ENCODE measurements at places on chromosomes 16 and 17.
A peak's percentile ranks its signal among the peaks of the same experiment; 100 is the strongest.

DNA sequence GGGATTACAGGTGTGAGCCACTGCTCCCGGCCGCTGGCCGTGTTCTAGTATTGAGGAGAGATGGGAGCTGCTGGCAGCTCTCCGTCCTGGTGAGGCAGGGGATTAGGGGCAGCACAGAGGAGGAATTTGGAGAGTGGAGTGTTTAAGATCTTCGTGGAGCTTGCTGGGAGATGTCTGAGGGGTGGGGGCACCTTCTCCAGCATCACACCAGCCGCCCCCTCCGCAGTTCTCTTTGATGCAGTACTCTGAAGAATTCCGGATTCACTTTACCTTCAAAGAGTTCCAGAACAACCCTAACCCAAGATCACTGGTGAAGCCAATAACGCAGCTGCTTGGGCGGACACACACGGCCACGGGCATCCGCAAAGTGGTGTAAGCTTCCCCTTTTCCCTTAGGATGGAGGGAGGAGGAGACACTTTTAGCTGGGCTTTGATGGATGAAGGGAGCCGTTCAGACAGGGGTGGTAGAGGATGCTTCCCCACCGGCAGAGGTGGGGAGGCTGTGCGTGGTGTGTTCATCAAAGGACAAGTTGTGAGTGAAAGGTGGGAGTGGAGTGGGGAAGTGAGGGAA lies 11.9 kb downstream of the ITGAM start:
- DNase-seq: no peak

- DNase-seq: no peak
Observed at GRCh38 chr16:81752225-81752875, 26.7 kb upstream of the PLCG2 start.

DNA sequence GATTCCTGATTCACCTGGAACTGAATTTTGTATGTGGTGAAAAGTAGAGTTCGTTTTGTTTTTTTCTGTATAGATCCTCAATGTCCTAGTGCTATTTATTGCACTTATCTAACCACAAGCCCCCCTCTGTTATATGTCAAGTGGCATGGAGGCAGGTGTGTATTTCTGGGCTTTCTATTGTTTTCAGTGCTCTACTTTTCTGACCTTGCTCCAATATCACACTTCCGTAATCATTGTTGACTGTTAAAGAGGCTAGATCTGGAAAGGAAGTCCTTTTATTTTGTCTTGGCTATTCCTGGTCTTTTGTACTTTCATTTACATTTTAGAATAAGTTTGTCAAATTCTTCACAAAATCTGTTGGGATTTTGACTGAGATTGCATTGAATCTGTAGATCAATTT lies 26.8 kb upstream of the FBXO47 start:
- DNase-seq: no peak

DNA sequence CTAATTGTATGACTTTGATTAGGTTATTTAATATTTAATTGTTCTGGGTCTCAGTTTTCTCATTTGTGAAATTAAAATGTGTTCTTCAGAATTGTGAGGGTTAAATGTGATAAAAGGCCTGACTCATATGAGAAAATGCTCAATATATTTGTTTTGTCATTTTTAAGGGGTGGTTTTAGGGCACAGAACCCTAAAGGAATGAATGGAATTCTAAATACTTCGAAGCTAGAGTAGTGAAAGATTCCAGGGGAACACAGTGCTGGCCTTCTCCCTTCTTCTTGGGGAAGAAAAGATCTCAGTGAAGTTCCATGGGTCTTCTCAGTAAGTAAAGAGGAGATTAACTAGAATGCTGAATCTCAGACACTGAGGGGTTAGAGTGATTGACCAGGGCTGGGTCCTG lies 3.9 kb upstream of the SMPD3 start:
- no peak for DNase-seq

DNA sequence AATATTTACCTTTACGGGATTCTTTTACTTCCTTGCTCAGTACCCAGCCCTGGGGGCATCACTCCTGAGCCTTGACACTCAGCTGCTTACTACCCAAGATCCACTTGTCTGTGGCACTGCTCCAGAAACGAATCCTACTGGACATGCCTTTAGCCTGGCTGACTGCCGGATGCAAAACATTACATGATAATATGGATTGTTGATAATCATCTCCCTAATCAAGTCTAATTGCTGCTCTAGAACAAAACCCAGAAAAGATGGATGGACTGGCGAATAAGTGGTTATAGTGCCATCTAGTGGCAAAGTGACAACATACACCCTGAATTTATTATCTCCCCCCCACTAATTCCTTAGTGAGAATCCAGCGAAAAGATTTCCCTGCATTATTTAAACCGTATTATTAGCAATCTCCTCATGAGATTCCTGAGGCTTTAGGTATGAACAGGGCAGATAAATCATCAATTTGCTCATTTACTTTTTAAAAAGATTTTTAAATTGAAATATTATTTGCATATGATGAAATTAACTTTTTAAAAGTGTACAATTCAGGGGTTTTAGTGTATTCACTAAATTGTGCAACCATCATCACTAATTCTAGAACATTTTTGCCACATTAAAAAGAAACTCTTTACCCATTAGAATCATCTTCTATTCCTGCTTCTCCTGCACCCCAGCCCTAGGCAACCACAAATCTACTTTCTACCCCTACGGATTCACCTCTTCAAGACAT lies 61.6 kb downstream of the RGS9 start:
- no peak for DNase-seq

DNA sequence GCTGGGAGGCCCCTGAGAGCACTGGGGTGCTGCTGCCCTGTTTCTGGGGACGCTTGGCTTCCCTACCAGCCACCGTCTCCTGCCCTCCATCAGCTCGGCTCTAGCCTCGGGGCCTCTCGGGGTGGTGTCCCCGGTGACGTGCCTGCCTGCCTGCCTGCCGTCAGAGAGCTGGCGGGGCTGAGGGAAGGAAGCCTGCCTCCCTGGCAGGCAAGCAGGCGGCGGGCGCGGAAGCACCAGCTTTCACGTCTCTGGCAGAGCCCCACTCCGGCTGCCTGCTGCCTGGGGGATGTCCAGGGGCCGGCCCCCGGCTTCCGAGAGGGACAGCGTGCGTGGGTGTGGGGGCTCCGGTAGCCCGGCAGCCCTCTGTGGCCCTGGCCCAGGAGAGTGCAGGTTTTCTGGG lies 9.3 kb downstream of the CENPX start:
- no peak for DNase-seq

- no peak for DNase-seq
Observed at GRCh38 chr16:28585674-28586073, 11.2 kb downstream of the SULT1A2 start.

- peak; percentile 33 for DNase-seq
Observed at GRCh38 chr16:49556606-49557446, 183.2 kb downstream of the C16orf78 start.

DNA sequence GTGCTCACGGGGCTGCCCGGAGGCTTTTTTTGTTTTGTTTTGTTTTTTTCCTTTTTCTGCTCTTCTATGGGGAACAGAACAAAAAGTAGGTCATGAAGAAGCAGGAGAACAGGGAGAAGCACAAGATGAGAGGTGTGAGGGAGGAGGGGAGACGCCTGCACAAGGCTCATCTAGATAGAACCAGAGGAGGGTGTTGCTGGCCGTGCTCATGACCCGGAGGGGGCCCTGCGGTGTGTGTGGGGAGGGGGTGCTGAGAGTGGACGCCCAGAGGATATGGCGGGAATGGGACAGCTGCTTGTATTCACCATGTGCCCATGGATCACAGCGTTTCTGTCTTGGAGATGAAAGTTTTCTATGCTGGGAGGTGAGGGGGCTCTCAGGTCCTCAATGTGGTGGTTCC lies 183.7 kb downstream of the FOXL1 start:
- DNase-seq: no peak

GRCh38 chr16:10961231-10961630 lies 16.9 kb downstream of the CLEC16A start:
- DNase-seq: no peak

DNA sequence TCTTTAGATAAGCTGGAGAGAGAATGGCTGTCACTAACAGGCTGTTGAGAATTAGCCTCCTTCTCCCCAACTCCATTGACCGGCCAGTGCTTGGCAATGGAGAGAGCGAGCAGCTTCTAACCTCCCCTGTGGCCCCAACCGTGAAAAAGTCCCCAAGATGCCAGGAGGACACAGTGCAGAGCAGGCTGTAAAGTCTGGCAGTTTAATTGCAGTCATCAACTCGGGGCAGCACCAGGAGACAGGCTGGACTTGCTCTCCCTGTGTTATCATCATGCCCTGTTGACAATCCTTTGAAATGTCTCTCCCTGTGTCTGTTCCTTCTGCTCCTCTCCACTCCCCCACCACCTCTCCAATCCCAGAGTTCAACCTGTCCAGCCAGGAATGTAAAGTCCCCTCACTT lies 705 bp upstream of the CDRT4 start:
- DNase-seq: no peak

DNA sequence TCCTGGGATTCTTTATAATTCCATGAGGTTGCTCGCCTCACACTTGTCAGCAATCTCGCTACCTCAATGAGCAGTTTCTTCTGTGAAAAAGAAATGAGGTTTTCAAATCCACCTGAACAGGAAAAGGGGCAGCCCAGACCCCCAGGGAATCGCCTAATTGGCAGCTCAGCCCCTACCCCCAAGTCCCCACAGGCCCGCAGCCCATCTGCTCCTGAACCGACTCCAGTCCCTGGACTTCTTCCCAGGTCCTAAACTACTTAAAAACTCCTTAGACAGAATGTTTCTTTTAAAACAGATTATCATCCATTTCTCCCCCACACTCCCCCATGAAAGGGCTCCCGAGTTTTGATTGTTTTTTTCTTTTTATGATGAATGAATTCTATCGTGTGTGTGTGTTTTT lies 89.8 kb downstream of the PMP22 start:
- no peak for DNase-seq

GRCh38 chr16:87765473-87765775 lies 362 bp downstream of the KLHDC4 start:
- no peak for DNase-seq

DNA sequence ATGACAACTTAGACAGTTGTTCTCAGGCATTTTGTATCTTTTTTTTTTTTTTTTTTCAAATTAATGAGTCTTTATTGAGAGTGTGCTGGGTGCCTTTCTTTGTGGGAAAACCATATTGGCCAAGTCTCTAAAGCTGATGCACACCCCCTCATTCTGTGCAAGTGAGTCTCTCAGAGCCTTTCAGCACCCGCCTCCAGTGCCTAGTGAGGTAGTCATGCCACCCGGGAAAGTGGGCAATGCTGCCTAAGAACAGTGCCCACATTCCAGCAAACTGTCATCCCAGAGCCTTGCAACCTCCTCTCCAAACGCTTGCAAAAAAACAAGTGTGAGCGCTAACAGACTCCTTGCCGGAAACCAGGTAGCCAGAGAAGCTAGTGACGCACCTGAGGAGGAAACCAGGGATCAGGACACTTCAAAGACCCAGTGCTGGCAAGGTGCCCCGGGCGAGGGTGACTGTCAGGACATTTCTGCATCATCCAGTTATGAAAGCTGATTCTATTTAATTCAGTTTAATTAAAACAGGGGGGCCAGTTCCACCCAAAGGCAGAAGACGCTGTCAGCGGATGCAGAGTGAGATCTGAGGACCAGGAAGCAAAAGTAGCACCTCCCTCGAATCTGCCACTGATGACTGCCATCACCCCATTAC lies 34.9 kb downstream of the SMARCE1 start:
- no peak for DNase-seq

GRCh38 chr17:16881239-16881924 lies 90.5 kb downstream of the TNFRSF13B start:
- DNase-seq: no peak

DNA sequence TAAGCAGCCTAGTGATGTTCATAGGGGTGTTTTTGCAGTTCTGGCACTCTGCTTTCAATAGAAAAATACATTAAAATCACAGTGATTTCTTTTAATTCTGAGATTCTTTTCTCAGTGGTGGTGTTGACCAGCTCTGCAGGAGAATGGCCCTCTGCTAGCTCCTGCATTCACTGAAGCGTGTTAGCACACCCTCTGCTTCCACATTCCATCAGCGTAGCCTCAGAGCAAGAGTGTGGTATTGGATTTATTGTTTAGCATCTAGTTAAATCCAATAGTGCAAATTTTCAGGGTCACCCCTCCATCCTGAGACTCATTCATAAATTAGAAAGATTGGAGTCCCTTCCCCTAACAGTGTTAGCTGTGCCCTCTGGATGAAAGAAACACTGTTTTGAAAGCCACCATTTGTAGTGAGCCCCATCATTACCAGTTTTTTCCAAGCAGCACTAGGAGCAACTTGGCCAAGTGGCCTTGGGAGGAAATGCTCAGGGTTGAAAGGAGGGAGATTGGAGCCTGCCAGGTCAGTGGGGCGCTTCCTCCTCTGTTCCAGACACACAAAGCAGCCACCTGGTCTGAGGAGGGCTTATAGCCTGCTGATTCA lies 45.7 kb downstream of the B9D1 start:
- DNase-seq: no peak

Data from NCI-H187 (cell line).